ENCODE measurements at places on chromosomes 5 and 9. TPM values are rescaled to one million over a fixed set of nuclear protein-coding genes. Genes with fewer than 3 reads are reported as not detected.

DNA sequence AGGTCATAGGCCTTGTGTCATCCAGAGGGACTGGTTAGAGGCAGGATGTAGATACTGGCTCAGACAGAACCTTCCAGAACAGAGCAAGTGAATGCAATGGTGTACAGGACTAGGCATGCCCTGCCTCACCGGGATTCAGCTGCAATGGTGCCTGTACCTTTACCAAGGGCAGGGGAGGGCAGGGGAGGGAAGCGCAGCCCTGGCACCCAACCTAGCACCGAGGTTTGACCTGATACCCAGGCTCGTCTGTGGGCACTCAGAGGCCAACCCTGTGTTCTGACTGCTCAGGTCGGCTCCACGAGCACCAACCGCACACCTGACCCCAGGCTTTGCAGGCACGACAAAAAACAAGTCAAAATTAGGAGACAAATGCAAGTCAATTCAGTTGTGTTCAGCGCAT lies 47.3 kb upstream of the GFPT2 start:
- DNase-seq: no peak

- DNase-seq: no peak
Measured at GRCh38 chr9:95508242-95508967, 8.4 kb downstream of the PTCH1 start.

ST8SIA4 gene
- 37.5 TPM for total RNA-seq

- DNase-seq: no peak
Measured at GRCh38 chr5:122871661-122872060, 26.2 kb downstream of the SNX24 start.

- no peak for DNase-seq
Measured at GRCh38 chr9:7146582-7146981, 388.8 kb downstream of the KDM4C start.

NRARP gene
- total RNA-seq: 1.4 TPM

- no peak for DNase-seq
Measured at GRCh38 chr9:88748566-88749261, 213.7 kb downstream of the NXNL2 start.

DNA sequence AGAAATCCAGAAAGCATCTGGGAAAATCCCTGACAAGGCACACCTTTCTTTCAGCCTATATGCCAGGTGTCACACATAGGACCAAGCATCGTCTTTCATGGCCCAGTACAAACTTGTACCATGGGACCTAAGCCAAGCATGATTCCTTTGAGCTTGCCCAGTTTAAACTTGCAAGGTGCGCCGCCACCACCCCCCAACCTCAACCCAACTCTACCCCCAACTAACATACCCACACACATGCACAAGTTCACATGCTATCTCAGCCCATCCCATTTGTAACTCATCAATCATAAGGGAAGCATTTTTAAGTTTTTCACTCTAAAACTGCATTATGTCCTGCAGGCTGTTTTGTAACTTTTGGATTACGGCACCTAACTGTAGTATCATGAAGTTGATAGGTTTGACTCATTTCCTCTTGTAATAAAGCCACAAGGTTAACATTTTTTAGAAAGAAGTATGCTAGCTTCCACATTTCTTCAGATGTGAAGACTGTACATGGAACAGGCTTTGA lies 145.9 kb upstream of the FST start:
- no peak for DNase-seq

ARHGEF28 gene
- not detected for total RNA-seq

GRCh38 chr5:137605411-137605810 lies 106.3 kb upstream of the SPOCK1 start:
- DNase-seq: no peak

GRCh38 chr9:4045556-4045955 lies 254.3 kb downstream of the GLIS3 start:
- DNase-seq: no peak

RNF14 gene
- 22.2 TPM for total RNA-seq

- peak; percentile 49 for DNase-seq
Measured at GRCh38 chr9:112443200-112443599, 43.4 kb upstream of the KIAA1958 start.

CSNK1A1 gene
- 177 TPM for total RNA-seq

- DNase-seq: no peak
Measured at GRCh38 chr9:77546376-77546950, 101.7 kb downstream of the GNA14 start.

TICAM2 gene
- total RNA-seq: 0.47 TPM

PTGR1 gene
- total RNA-seq: not detected

GRCh38 chr5:109567374-109568044 lies 122.2 kb upstream of the MAN2A1 start:
- DNase-seq: no peak

Measured in activated CD8-positive, alpha-beta T cell treated with anti-CD3 and anti-CD28 coated beads, Interleukin-2, amount 10 ng/mL, durations not matched to agents 7 days and 5 days (primary cell).